Stimulated activated CD8-positive, alpha-beta memory T cell treated with anti-CD3 and anti-CD28 coated beads, Interleukin-15, amount 100 ng/mL, for 4 hours (primary cell): ENCODE measurements at places on chromosomes 1 and 21.

DNA sequence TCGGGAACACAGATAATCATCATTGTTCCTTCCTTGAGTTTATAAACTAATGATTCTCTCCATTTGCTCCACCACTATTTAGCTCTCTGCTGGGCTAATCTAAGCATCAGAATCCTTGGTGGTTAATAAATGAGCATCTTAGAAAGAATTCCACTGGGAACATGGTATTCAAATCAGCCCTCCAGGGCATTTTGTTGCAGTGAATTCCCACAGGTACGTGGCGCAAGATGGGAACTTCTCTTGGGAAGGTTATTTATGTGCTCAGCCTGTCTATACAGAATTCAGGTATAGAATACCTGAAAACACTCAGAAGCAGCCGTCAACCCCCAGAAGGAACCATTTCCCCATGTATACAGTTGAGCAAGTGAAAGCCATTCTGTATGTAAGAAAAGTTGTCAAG, 131.5 kb downstream of the NTNG1 start:
- DNase-seq: no peak

- DNase-seq: no peak
Measured at GRCh38 chr1:226355669-226356551, 46.9 kb upstream of the LIN9 start.

- no peak for DNase-seq
Measured at GRCh38 chr1:196070940-196071339, 537.3 kb downstream of the KCNT2 start.

GRCh38 chr1:202135221-202135721, 9.3 kb downstream of the ARL8A start:
- DNase-seq: no peak

- DNase-seq: no peak
Measured at GRCh38 chr1:212649020-212649419, 40.5 kb downstream of the ATF3 start.

DNA sequence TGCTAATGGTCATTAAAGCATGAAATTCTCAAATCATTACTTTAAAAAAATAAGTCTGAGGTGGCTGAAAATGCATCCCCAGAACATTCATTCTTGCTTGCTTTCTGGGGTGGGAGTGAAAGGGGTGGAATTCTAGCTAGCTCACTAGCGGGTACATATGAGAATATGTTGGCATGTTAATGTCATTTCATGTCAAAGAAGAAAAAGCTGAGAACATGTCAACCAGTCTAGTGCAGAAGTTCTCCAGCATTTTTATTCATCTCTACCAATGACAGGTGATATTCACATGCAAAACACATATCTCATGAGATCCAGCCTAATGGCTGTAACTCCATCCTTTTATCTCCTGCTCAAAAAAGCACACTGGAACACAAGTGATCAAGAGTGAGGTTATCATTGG, 49.1 kb downstream of the ZNHIT6 start:
- no peak for DNase-seq

- no peak for DNase-seq
Measured at GRCh38 chr1:153503766-153504165, 32.0 kb downstream of the S100A6 start.

GRCh38 chr1:54385727-54386022, 20.5 kb downstream of the SSBP3 start:
- no peak for DNase-seq

- DNase-seq: no peak
Measured at GRCh38 chr1:70672442-70672888, 261.4 kb downstream of the CTH start.

GRCh38 chr1:33270379-33270778, 14.1 kb downstream of the ZNF362 start:
- no peak for DNase-seq

DNA sequence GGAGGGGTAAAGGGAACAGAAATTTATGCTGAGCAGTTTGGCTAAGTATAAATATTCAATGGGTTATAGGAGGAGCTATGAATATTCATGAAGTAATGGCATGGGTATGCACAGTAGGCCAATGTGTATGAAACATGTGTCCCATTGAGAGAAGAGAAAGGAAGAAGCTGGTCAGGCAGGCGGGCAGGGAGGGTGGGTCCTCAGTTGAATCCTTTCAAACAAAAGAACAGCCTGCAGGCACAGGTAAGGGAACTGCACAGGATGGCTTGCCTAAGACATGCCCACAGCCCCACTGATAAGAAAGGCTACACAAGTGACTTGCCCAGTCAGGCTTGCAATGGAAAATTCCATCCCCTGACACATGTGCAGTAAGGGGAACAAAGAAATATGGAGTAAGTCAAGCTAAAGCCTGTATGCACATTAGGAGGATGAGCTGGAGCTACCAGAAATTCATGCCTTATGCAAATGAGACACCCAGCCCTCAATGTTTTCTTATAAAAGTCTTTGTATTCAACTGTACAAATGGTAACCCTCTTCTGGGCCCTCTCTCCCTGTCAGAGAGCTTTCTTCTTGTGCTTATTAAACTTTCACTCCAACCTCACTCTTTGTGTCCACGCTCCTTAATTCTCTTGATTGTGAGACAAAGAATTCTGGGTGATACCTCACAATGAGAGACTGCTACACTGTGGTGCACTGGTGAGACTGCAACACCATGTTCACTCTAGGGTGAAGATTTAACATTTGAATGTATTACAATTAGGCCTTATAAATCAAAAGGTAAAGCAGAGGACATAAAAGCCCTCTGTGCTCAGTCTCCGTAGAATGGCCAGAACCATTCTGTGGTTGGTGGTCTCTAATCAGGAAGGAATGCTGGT, 96.5 kb downstream of the ATP1B1 start:
- no peak for DNase-seq

- DNase-seq: no peak
Measured at GRCh38 chr1:23577056-23578004, 18.0 kb upstream of the ID3 start.

GRCh38 chr21:35203093-35203977, 154.2 kb upstream of the RUNX1 start:
- DNase-seq: no peak

GRCh38 chr1:3391711-3392110, 62.8 kb upstream of the ARHGEF16 start:
- no peak for DNase-seq

GRCh38 chr1:156073740-156074139, 8.5 kb downstream of the MEX3A start:
- no peak for DNase-seq

GRCh38 chr1:234781241-234782065, 171.5 kb upstream of the IRF2BP2 start:
- no peak for DNase-seq

DNA sequence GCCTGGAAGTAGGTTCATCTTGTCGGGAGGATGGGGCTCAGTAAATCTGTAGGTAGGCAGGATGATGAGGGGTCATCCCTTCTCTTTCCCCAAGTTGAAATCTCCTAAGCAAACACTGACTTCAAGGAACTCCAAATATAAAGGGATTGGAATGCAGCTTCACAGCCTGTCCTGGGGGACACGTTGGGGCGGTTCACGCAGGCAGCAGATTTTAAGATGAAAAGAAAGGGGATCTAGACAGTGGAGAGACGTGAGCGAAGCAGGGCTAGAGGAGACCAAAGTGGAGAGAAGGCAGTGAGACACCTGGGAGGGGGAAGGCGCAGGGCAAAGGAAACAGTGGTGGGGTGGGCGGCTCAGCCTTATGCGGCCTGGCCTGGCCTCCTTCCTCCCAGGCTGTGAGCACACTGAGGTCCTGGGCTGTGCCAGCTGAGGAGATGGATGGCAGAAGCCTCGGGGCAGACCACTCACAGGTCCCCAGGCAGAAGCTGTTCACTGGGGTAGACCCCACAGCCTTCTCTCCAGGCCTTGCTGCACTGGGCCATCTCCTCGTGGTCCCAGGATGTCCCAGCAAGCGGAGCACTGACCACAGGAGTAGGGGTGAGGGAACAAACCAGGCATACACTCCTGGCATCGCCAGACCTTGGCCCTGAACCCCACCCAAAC, 51.7 kb downstream of the TOR1AIP2 start:
- no peak for DNase-seq

DNA sequence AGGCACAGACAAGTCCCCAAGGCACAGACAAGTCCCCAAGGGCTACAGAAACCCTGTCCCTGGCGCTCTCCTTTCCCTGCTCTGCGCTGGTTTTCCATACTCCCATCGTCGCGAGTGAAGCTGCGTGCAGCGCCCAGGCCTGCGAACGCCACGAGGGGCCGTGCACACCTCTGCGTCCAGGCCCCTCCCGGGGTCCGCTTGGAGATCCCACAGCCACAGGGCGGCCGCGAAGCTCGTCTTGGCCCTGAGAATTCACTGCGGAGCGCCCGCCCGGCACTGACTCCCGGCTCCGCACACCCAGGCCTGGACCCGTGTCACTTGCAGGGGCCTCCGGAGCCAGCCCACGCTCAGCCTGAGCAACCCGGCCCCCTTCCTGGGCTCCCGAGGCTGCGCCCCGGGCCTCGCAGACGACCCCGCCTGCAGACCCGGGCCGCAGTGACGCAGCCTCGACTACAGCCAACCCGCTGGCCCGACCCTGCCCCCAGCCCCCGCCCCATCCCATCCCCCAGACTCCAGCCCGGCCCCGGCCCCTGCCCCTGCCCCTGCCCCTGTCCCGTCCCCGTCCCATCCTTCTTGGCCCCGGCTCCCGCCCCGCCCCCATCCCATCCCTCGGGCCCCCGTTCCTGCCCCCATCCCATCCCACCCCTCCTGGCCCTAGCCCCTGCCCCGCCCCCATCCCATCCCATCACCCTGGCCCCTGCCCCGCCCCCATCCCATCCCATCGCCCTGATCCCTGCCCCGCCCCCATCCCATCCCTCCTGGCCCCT, 841 bp downstream of the POFUT2 start:
- no peak for DNase-seq

DNA sequence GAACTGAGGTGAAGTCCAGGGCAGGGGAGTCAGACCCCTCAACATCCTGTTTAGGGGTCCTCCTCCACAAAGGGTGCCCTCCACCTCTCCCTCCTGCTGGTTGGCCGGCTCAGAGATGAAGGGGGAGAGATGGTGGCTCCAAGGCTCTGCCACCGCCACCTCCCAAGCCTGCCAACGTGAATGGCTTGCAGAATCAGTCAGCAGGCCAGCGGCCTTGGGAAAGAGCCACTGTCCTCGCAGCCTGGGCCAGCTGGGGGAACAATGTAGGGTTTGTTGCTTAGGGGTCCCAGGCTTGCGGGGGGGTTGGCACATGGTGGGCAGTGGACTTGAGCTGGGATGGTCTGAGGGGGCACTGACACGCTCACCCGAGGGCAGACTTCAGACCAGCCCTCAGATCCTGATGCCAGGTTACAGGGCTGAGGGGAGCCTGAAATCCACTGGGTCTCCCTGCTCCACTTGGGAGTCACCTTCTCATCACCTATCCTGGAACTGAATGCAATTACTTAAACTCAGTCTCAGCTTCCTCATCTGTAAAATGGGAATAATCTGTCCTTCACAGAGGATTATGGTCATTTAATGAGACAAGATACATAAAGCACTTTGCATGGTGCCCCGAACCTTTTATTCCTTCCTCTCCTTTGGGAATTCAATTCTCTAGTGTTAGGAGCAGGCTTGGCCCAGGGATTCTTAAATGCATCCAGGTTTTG, 8.3 kb downstream of the GPR37L1 start:
- no peak for DNase-seq

DNA sequence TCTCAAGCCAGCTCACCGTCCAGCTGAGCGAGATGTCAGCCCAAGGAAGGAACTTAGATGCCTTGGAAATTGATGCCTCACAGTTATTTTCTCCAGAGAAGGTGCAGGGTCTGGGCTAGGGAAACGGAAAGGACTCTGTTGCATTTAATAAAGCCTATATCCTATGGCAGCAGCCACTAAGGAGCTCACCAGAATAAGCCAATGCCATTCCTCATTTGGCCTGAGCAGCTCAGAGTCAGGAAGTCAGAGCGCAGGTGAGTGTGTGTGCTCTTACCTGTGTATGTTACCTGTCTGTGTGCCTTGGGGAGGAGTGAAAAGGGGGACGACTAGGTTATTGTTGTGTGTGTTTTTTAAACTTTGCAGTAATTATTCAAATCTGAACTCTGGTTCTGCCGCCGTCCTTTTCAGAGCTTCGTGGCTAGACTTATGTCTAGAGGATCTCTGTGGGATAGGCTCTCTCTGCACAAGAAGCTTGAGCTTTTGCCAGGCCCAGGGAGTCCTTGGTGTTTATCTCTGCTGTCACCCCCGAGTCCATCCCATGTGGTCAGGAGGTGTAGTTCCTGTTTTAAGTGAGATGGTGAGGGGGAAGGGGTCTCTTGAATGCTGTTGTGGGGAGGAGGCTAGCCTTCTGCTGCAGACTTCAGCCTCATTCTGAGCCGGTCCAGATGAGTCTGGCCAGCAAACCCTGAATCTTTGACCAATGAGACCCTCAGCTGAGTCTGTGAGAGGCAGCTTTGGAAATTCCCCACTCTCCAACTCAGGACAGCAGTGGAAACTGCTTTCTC, 2.4 kb downstream of the TMCC2 start:
- no peak for DNase-seq

DNA sequence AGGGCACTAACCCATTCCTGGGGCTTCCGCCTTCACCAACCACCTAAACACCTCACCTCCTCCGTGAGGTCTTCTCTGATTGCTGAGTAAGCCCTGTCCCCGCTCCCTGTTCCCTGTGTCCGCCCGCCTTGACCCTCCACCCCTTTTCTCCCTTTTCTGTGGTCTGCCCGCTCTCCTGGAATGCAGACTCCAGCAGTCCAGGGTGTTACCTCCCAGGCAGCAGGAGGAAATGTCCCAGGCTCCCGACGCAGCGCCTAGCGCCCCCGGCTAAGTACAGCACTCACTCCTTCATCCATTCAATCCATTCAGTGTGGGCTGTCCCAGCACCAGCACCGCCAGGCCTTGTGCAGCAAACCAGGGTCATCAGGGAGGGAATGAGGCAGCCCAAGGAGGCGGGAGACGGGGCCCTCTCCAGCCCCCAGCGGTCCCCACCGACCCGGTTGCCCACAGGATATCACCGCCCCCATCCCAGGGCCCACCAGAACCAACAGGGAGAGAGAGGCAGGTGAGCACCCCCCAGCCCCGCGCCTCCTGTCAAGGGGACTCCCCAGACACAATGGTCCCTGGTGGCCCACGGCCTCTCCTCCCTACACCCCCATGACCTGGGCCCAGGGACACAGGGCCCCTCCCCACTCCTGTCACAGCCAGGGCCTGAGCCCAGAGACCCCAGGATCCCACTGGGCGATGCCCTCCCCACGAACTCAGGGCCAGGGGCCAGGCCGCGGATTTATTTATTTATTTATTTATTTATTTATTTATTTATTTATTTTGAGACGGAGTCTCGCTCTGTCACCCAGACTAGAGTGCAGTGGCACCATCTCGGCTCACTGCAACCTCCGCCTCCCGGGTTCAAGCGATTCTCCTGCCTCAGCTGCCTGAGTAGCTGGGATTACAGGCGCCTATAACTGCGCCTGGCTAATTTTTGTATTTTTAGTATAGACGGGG, 10.2 kb downstream of the TNFRSF14 start:
- no peak for DNase-seq

DNA sequence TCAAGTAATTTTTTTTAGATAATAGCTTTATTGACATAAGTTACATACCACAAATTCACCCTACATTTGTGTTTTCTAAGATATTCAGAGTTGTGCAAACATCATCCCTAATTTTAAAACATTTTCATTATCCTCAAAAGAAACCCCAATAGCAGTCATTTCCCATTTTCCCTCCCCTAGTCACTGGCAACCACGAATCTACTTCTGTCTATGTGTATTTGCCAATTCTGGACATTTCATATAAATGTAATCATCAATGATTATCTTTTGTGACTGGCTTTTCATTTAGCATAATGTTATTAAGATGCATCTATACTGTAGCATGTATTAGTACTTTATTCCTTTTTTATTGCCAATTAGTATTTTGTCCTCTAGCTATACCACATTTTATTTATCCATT, 88.8 kb upstream of the SLFNL1 start:
- no peak for DNase-seq
